ENCODE measurements at places on chromosomes 11 and 22.

DNA sequence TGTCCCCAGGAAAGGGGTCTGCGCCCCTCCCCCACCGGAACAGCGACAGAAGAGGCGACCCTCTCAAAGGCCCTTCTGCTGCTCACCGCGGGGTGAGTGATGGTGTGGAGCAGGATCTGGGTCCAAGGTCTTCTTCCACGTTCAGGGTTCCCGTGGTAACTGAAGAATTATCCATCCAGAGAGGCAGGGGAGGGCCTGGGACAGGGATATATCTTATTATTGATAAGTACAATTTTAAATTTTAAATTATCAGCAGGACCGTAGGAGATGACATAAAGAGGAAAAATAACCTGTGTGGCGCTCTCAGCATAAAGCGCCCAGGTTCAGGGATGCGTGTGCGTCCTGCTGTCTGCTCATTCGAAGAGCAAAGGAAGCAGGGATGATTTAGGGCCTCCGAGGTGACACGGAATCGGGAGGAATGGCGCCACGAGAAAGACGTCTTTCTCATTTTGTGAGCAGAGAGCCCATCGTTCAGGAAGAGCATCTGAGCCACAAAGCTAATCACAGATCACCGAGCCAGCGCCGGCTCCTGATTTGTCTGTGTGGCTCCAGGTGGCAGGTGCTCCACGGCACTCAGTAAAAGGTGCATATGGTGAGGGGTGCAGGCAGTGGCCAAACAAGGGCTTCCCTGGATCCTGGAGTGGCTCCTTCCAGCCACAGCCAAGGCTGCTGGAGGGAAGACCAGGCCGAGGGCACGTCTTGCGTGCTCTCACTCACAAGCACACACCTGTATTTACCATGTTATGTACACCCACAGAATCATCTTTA lies 19.3 kb downstream of the KRTAP5-5 start:
- DNase-seq, result no peak

GRCh38 chr22:50012211-50013181 lies at the start of gene IL17REL:
IL17REL (minus strand) TSS chr22:50012765; CDS start chr22:50012646, 119 bp downstream.
- no peak for DNase-seq

DNA sequence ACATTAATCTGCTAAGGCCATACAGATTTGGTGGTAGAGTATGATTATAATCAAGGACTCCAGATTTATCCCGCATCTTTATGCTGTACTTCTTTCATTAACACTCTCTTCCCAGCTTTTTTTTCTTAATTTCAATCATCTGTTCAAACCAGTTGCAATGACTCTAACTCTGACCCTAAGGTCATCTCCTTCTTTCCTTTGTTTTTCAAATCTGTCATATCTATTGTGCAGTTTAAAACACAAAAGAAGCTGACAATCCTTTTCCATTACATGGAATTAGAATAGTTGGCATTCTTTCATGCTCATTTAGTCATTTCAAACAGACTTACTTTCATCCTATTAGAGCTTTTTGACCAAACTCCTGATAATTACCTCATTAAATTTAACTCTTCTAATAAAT lies 53.6 kb upstream of the GRM5 start:
- DNase-seq, result no peak

DNA sequence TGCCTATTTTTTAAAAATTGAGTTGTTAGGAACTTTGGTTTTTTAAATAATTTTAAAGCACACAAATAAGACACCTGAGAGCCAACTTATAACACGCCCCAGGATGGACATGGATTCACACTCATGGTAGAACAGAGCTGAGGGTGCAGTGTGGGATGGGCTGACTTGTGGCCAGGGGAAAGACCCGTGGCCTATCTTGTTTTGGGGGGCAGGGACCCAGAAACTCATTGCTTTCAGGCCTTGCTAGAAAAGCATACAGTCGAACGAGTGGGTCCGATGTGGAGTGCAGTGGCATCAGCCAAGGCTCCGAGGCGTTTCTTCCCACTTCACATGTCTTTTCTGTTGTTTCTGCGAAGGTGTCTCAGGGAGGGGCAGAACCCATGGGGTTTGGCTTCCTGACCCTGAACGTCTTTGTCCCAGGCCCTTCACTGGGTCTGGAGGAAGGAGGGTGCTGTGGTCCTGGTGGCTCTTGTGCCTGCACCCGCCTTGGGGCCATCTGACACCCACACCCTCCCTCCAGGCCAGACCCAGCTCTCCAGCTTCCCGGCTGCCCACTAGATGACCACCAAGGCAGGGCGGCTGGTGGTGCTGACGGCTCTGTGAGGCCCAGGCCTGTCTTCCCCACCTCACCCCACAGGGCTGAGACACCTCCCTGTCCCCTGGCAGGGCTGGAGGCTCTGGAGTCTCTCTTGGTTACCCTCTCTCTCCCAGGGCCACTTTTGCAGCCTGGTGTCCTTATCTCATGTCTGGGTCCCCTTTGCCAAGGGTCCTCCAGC lies 120.8 kb downstream of the KCNQ1 start:
- no peak for DNase-seq

GRCh38 chr22:38758276-38758945 lies 2.6 kb upstream of the SUN2 start:
- DNase-seq, result no peak

DNA sequence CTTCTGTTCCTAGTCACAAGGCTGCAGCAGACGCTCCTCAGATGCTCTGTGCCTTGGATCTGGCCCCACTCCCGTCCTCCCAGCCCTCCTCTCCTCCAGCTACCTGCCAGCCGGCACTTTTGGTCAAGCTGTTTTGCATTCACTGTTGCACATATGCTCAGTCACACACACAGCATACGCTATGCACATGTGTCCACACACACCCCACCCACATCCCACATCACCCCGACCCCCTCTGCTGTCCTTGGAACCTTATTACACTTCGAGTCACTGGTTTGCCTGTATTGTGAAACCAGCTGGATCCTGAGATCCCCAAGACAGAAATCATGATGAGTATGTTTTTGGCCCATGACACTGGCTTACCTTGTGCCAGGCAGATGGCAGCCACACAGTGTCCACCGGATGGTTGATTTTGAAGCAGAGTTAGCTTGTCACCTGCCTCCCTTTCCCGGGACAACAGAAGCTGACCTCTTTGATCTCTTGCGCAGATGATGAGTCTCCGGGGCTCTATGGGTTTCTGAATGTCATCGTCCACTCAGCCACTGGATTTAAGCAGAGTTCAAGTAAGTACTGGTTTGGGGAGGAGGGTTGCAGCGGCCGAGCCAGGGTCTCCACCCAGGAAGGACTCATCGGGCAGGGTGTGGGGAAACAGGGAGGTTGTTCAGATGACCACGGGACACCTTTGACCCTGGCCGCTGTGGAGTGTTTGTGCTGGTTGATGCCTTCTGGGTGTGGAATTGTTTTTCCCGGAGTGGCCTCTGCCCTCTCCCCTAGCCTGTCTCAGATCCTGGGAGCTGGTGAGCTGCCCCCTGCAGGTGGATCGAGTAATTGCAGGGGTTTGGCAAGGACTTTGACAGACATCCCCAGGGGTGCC lies 109.8 kb downstream of the BCR start:
- DNase-seq, result no peak

DNA sequence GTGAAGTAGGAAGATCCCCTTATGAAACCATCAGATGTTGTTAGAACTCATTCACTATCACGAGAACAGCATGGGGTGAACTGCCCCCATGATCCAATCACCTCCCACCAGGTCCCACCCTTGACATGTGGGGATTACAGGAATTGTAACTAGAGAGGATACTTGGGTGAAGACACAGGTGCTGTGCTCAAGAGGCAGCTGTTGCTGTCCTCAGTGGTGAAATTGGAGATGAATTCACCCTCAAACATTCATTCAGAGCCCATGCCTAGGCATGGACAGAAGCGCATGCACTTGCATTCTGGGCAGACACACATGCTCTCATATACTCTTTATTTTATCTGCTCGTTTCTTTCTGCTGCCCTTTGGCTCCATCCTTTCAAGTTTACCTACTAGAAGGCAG lies 385.0 kb downstream of the INSC start:
- no peak for DNase-seq

DNA sequence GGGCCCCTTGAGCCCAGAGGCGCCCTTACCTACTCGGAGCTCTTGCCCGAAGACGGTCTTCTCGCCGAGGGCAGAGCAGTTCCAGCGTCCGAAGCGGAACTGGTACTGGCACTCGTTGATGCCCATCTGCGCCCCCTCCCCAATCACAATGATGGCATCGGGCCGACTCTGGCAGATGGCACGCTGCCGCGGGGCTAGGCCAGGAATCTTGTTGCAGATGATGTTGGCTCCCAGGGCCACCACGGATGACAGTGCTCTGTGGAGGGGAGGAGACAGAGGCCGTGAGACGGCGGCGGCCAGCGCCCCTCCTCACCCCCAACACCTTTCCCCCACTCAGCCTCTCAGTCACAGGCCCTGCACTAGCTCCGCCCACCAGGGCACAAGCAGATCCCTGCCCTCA lies 27.1 kb downstream of the WNT7B start:
- no peak for DNase-seq

DNA sequence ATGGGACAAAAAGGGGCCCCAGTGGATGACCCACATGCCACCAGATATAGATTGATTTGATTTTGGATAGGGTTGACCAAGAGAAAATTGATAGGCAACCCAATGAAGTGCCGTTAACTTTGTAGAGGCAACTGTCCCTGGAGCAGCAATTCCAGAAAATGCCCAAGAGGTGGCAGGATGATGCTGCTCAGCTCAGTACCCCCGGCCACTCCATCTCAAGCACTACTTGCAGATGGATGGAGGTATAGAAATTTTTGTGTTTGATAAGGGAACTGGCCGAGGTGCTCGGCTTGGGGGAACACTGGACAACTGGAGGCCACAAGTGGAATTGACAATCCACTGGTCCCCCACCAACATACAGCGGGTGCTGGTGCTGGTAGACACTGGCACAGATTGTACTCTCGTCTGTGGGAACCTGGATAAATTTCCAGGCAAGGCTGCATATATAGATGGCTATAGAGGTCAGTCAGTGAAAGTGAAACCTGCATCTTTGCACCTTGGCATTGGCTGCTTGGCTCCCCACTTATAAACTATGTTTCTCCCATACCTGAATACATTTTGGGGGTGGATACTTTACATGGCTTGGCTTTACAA lies 86.3 kb downstream of the CCDC83 start:
- DNase-seq, result peak; percentile 47
